ENCODE measurements at places on chromosomes 12 and 14. TPM values are rescaled to one million over a fixed set of nuclear protein-coding genes. Genes with fewer than 3 reads are reported as not detected.

DNA sequence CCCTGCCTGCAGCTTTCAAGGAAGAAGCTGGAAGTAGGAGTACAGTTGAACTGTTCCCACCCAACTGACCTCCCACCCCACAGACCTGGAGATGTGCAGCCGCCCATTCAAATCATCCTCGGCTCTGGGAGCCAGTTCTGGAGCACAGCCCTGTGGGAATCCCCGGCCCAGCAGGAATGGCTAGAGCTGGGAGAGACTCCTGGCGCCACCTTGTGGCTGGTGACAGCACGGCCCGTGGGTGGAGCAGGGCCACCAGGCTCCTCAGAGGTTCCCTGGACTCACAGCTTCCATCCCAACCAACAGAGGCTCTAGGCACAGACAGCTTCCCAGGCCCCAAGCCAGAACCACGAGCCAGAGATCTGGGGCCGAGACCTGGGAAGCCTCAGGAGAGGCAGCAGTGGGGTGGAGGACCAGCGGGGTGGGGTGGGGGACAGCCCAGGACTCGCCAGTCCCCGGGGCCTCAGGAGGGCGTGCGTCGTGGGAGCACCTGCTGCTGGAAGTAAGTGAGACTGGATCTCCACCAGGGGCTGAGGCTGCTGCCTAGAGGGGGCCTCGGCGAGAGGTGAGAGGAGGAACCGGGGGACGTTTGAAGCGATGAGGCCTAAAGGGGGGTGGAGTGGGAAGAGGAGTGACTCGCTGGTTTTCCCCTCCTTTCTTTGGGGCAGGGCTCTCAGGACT is 43.4 kb downstream of the RNF34 start:
- H3K4me3 ChIP-seq = no peak overlapping the region
- H3K36me3 ChIP-seq = no peaks in the 10 kb centered on the region
- no peaks in the 10 kb centered on the region for H3K27me3 ChIP-seq
- H3K4me1 ChIP-seq = peaks cover 4% of the 10 kb centered on the region
- H3K27ac ChIP-seq = no peak overlapping the region

- H3K36me3 ChIP-seq = no peaks in the 10 kb centered on the region
- no peak overlapping the region for H3K4me3 ChIP-seq
- peaks cover 4% of the 10 kb centered on the region for H3K4me1 ChIP-seq
- no peak for DNase-seq
- H3K27me3 ChIP-seq = no peaks in the 10 kb centered on the region
- no peak overlapping the region for H3K27ac ChIP-seq
These were observed 7.7 kb downstream of the ACVR1B start for GRCh38 chr12:51959211-51959610.

DNA sequence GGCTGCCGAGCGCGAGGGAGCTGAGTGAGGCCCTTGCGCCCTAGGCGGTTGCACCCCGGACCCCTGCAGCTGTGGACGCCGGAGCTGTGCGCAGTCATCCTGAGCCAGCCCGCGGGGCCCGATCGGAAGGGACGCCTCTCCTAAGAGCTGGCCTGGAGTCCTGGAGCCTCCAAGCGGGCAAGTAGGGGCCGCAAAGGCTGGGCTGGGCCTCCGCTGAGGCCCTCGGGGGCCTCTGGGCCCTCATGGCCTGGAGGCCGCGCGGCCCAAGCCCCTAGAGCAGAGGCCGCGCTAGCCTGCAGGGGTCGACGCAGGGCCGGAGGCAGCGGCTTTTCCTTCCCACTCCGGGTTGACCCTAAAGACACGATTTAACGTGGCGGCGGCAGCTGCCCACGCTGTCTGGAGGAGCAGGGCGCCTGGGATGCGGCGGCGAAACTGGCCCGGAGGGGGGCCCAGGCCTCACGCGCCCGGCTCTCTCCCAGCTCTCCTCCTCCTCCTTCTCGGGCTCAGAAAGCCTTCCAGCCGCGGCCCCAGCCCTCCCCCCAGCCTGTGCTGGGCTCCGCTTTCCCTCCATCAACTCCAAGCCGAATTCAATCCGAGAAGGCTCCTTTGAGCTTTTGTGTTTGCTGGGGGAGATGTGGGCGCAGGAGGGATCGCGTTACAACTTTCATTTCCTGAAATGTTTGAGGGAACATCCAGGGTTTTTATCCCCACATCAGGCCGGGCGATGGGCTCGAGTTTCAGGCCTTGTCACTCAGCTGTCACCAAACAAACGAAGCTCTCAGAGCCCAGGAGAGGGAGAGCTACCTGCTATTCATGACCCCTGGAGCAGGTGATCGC is 11.6 kb downstream of the SIX1 start:
- H3K4me3 ChIP-seq = peak overlapping the region; percentile 20
- no peaks in the 10 kb centered on the region for H3K27me3 ChIP-seq
- no peaks in the 10 kb centered on the region for H3K4me1 ChIP-seq
- H3K36me3 ChIP-seq = no peaks in the 10 kb centered on the region
- DNase-seq = no peak

DNA sequence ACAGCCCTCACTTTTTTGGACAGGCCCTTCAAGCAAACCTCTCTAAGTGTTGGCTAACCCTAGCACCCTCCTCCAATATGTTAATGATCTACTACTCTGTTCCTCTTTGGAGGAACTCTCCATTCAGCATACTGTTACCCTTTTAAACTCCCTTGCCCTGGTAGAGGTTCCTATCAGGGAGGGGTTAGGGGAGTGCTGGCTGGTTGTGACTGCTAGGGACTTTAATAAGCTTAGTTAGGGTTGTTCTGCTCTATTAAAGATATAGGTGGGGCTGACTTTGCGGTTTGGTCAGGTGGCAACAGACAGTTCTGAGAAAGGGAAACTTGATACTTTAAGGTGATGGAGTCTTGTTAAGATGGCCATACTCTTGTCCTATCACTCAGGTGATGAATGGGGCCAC is 301.5 kb upstream of the FBXO33 start:
- no peak for DNase-seq
- no peaks in the 10 kb centered on the region for H3K36me3 ChIP-seq
- H3K4me1 ChIP-seq = no peaks in the 10 kb centered on the region
- H3K27ac ChIP-seq = no peak overlapping the region

- no peak overlapping the region for H3K27ac ChIP-seq
- H3K4me3 ChIP-seq = no peak overlapping the region
- H3K36me3 ChIP-seq = no peaks in the 10 kb centered on the region
- no peak for DNase-seq
- no peaks in the 10 kb centered on the region for H3K4me1 ChIP-seq
These were observed 163.9 kb downstream of the TBX5 start for GRCh38 chr12:114241973-114242434.

GRCh38 chr14:96928779-96929380 is 131.7 kb downstream of the VRK1 start:
- DNase-seq = no peak
- no peak overlapping the region for H3K27ac ChIP-seq
- no peaks in the 10 kb centered on the region for H3K27me3 ChIP-seq

Gene KRT4
- total RNA-seq = 0.34 TPM
